ENCODE measurements at places on chromosomes 12 and 14. TPM values are rescaled to one million over a fixed set of nuclear protein-coding genes. Genes with fewer than 3 reads are reported as not detected.

GRCh38 chr12:64889434-64890216 is 65.2 kb downstream of the TBC1D30 start:
- DNase-seq, result no peak

DNA sequence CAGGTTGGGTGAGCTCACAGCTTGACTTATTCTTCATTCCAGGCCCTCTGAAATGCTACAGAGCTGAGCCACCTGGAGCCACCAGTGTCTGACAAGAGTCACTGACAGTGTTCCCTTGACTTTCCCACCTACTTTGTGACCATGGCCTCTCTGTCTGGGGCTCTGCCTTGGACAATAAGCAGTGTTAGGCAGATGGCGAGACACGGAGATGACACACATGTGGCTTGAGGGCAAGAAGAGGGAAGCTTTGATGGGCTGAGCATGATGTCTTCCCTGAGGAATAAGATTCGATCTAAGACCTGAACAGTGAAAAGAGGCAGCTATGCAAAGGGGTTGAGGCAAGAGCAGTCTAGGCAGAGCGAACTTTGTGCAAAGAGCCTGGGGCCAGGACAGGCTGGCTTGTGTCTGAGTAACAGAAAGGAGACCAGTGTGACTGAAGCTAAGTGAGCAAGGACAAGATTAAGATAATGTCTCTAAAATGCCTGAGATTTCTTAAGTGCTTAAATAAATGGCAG is 105.5 kb downstream of the NUAK1 start:
- DNase-seq, result no peak

DNA sequence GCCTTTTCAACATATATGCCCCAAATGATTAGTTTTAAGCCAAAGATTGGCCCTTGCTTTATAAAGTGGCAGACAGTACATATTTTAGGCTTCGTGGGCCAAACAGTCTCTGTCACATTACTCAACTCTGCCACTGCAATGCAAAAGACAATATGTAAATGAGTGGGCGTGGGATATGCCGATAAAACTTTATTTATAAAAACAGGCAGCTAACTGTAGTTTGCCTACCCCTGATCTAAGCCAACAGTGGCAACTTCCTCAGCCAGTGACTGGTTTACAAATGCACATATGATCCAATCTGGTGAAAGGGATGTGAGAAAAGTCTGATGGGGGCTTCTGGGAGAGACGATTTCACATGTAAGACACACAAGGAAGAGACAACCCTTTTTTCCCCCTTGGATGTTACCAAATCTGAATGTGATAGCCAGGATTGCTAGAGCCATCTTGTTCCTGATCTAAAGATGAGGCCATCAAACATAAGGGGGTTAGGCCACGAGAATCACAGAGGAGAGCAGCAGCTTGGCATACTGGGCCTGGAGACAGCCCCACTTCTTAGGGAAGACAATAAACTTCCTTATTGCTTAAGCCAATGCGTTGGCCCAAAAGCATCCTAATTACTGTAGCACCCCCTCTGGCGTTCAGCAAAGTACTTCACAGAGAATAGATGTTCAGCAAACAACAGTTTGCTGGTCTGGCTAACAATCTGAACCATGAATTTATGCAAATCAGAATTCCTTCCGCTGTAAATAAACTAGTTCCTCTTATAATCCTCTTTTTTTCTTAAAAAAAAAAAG is 75.2 kb upstream of the TMCC3 start:
- no peak for DNase-seq

GRCh38 chr12:19431407-19432308 is 7.6 kb upstream of the AEBP2 start:
- no peak for DNase-seq

- DNase-seq, result no peak
Observed at GRCh38 chr14:75249958-75250336, 28.7 kb upstream of the FOS start.

- no peak for DNase-seq
Observed at GRCh38 chr12:123151457-123152454, 866 bp upstream of the PITPNM2 start.

GRCh38 chr12:39173726-39174125 is 268.3 kb upstream of the CPNE8 start:
- DNase-seq, result no peak

The RPL10L gene
- total RNA-seq, result not detected

GRCh38 chr14:73723406-73723796 is 9.2 kb upstream of the PNMA1 start:
- no peak for DNase-seq

The TIGAR gene
- total RNA-seq, result 12.1 TPM

The KLHL33 gene
- 0.52 TPM for total RNA-seq

The EML5 gene
- 1.4 TPM for total RNA-seq

DNA sequence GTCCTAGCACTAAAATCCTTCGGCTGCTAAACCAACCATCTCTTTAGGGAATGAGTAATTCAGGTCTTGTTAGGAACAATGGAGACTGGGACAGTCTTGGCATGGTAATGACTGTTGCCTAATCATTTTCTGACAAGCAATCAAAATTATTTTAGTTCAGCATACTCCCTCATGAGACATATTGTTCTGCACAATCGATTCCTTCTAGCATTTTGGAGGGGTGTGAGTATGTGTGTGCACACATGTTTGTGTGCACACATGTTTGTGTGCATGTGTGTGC is 2.1 kb upstream of the KRT1 start:
- DNase-seq, result no peak

DNA sequence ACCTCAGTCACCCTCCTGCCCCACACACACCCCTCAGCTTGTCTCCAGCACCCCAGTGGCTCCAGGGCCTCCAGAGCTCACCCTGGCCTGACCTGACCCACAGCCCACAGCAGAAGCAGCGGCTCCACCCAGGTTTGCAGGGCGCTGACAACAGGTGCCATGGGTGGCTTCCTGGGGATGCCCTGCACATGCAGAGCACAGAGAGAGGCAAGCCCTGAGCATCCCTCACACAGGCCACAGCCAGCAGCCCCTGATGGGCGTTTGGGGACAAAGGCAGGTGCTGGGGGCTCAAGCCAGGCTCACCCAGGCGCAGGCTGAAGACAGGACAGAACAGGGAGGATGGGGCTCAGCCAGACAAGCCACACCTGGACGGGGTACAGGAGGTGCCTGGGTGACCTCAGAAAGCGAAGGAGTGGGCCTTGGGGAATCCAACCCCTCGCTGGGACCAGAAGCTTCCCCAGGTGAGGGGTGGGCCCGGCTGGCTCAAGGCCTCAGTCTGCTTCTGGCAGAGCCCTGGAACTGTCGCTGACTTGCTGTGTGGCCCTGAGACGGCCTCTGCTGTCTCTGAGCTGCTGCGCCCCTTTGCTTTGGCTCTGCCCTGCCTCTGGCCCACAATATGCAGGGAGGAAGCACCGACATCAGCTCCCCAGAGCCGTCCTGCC is 10.6 kb downstream of the ARL6IP4 start:
- no peak for DNase-seq

DNA sequence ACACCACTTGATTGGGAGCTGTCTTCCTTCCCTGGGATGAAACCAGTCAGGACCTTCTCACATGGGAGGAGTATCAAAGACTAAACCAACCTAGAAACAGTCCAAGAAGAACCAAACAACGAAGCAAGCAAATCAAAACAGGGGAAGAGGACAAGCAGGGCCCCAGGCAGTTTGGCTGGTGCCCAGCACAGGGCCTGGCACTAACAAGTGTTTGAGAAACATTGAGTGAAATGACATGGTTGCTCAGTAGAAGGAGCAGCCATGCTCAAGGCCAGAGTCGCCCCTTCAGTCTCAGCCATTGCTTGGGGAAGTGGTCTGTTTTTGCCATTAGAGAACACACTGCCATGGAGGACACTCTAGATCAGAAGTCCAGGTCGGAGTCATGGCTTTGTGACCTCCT is 323.1 kb downstream of the CACNA1C start:
- no peak for DNase-seq

GRCh38 chr14:24277071-24277470 is 5.7 kb upstream of the RABGGTA start:
- no peak for DNase-seq

DNA sequence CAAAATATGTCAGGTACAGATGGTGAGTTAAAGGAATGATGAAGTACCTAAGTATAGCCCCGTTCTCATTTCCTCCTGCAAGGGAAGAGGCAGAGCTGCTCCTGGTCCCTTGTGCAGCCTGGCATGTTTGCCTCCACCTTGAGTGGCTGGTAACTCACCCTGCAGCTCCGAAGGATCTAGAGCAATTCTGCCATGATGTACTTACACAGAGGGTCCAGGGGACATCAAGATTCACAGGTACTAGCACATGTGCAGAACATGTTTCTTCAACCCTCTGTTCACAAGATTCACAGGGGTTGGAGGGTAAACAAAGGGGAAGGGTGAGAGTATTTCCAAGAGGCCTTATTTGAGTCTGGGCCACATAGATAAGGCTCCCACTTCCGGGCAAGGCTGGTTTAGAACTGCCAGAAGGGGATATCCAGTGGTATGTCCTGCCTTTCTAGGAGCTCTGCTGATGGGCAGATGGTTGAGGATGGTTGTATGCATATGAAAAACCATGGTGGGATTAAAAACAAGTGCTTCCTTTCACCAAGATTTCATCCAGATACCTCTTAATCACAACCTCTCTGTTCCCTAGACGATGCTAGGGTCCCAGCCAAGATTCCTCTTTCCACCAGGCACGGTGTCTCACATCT is 7.7 kb downstream of the DCTN2 start:
- no peak for DNase-seq

The MYF5 gene
- total RNA-seq, result not detected

The C12orf56 gene
- total RNA-seq, result not detected

DNA sequence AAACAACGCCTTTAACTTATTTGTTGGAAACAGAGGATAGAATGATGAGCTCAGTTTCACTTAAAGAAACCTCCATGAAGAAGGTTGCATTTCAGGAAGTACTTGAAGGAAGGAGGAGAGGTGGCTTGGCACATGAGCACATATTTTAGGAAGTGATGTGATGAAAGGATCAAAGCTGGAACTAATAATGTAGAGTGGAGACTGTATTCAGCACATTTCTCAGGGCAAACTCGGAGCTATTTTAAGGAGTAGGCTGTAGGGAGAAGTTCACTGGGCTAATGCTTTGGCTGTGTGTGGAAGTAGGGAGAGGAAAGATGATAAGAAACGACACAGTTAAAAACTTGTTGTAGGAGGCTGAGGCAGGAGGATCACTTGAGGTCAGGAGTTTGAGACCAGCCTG is 272.8 kb downstream of the AKAP6 start:
- no peak for DNase-seq

- no peak for DNase-seq
Observed at GRCh38 chr12:71011261-71011660, 90.7 kb upstream of the PTPRR start.

The RDH5 gene
- total RNA-seq, result 39.7 TPM

The DNAJC22 gene
- 0.05 TPM for total RNA-seq

GRCh38 chr12:11601647-11602046 is 47.8 kb upstream of the ETV6 start:
- DNase-seq, result no peak

DNA sequence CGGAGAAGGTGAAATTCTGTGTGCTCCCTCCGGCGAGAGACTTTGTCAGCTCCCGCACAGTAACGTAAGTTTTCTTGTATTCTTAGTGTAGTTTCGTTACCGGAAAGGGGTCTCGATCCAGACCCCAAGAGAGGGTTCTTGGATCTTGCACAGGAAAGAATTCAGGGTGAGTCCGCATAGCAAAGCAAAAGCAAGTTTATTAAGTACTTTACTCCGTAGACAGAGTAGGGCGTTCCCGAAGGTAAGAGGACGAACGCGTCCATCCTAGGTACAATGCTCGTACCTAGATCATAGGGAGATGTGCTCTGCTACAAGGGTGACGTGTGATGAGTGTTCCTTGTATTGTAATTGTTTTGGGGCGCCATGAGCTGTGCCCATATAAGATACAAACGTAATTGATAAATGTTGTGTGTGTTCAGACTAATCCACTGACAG is 293 bp downstream of the IFI27L1 start:
- DNase-seq, result no peak

The KRT83 gene
- not detected for total RNA-seq

DNA sequence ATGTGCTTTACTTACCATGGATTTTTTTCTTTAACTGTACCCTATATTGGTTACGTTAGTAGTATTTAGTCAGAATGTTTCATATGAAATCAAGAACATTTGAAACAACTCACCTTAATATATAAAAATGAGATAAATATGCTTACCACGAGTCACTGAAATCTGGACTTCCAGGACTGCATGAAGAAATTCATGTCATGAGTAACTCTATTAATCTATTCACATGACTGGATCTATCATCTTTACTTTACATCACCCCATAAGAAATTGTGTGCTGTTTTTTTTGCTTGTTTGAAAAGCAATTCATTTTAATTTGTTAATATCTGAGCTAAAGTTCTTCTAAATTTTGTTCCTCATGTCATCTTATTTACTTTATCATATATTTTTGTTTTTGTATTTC is 5.2 kb downstream of the EPYC start:
- DNase-seq, result no peak

The AICDA gene
- not detected for total RNA-seq

The KRT75 gene
- not detected for total RNA-seq

GRCh38 chr14:92726933-92727262 is 21.5 kb downstream of the LGMN start:
- peak; percentile 26 for DNase-seq
